ENCODE measurements at places on chromosomes 7 and 10. TPM values are rescaled to one million over a fixed set of nuclear protein-coding genes. Genes with fewer than 3 reads are reported as not detected.

The KMT2E gene
- 35.1 TPM for polyA plus RNA-seq

The GRID1 gene
- 3.8 TPM for polyA plus RNA-seq

The TRIM24 gene
- polyA plus RNA-seq: 25.3 TPM

DNA sequence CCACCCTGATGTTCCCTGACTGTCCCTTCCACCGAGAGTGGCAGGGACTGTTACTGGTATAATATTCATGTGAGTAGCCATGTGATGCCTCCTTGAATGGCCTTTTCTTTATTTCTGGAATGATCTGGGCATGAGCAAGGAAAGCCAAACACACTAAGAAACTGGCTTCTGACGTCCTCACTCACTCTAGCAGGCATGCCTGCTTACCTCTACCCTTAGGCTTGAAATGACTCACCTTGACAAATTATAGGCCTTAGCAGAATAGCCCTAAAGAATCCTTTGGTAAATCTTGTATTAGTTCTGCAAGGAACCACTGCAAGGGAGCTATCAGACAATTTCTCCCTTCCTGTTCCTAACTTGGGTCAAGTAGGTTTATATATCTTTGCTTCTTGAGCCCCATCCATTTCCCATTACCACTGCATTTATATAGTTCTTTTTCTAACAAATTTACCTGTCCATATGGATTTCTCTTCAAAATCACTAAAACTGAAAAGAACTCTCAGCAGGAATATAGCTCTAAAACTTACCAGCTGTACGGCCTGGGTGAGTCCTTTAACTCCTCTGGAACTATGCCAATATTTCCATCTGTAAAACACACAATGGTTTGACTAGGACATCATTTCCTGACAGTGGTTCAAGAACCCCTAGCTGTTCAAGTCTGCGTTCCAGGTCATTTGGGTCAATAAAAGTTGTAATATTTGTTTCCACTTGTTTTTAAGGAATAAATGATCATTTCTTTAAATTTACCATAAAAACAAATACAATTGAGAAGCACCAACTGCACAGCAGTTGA is 13.0 kb upstream of the NDUFA5 start:
- no peak for DNase-seq

DNA sequence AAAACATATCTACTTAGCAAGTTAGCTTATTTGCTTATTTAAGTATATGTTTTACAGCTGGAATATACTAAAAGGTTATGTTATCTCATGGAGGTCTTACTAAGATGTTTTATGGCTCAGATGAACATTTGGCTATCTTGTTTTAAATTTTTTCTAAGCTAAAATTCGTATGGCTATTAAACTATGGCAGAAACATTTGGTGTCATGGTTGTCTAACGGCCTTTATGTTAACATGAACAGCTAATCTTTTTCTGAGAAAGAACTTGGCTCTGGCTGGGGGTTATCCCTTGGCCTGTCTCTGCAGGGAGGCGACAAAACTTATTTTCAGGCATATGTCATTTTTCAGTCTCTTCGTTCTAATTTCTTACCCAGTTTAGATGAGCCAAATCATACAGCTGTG is 101.5 kb upstream of the MTPN start:
- no peak for DNase-seq

GRCh38 chr7:106047818-106048705 is 64.0 kb downstream of the SYPL1 start:
- no peak for DNase-seq

DNA sequence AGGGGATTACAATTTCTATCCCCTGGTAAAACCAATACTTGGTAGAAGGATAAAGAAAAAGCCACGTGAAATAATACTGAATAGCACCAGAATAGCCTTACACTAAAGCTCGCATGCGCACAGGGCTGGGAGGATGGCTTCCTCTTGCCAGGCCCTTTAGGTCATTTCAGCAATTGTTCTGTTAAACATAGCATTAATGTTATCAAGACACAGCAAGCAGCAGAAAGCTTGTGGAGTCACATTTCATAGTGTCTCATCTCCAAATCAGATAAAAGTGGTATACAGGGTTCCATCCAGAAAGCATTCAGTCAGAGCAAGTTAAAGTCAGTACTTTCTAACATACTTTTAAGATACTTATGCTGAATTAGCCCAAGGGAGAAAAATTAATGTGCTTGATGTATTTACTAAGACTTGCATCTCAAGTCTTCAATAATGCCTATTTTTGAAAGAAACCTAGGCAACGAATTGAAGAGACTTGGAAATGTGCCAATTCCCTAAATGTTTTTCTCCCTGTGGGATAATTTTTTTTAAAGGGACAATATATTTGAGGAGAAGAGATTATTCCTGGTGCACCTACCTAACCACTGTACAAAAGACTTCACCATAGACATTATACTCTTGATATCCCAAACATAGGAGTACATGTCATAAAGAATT is 14.3 kb upstream of the NPM3 start:
- no peak for DNase-seq

DNA sequence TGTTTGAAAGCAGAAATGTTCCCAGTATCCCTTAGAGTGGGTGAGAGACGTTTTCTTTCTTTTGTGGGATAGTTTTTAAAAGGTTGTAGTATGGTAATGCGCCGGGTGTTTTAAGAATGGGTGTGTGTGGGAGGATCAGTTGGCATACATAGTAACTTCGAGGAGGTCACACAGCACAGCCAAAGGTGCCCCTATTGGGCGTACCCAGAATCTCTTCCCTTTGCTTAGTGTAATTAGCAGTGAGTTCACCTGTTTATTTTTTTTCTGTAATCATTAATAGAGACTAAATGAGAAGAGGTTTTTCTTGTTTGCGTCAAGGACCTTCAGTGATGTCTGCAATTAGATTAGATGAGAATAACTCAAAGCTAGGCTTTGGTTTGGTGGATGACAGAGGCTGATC is 1.5 kb downstream of the PLEKHA8 start:
- no peak for DNase-seq
